ENCODE measurements at places on chromosomes 7 and 10.

GRCh38 chr7:27200761-27201579 is 1.1 kb upstream of the HOXA13 start:
- no peak for DNase-seq

GRCh38 chr7:94222516-94222915 is 172.2 kb upstream of the COL1A2 start:
- no peak for DNase-seq

DNA sequence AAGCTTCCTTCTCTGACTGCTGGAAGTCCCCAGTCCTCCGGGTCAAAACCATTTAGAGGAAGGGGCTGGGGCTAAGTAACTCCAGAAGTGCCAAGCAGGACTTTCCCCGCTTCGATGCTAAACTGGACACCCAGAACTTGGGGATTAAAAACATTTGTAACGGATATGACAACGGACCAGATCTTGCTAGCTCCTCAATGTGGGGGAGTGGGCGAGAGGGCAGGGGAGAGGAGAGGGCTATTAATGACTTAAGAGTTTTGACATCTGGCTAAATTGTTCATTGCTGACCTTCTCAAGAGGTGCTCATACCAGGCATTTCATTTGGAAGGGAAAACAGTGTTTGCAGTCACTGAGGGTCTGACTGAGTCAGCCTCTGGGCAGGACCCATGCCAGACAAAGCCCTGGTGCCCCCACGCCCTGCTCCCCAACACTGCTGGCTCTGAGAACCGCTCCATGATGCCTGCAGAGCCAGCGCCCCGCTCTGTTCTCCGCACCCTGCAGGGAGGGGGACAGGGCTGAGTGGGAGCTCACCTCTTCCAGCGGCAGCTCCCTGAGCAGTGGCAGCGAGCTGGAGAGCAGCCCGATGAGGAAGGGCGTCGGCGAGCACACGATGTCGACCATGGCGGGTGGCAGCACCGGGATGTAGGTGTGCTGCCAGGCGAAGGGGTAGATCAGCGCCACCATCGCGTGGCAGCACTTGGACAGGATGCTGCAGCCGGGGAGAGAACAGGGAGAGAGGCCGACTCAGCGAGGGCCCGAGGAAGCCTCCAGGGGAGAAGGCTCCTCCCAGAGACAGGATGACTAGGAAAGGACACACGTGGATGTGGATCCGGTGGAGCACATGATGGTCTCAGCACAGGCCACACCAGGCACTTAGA is 47.7 kb upstream of the MKRN1 start:
- DNase-seq: no peak

DNA sequence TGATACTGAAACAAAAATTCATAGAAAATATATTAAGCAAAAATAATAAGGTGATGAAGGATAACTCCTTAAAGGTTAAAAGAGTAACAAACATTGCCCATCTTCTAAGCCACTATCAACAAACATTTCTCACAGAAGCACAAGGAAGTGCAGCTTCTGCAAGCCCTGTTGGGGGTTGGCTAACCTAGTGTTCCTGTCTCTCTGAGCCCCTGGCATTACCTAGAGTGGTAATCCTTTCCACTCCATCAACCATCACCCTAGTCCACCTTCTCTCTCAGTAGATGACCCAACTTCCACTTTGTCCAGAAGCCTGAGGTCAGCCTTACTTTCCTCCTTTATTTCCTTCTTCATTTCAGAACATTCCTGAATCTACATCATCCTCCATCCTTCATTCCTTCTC is 59.7 kb downstream of the HIPK2 start:
- no peak for DNase-seq

DNA sequence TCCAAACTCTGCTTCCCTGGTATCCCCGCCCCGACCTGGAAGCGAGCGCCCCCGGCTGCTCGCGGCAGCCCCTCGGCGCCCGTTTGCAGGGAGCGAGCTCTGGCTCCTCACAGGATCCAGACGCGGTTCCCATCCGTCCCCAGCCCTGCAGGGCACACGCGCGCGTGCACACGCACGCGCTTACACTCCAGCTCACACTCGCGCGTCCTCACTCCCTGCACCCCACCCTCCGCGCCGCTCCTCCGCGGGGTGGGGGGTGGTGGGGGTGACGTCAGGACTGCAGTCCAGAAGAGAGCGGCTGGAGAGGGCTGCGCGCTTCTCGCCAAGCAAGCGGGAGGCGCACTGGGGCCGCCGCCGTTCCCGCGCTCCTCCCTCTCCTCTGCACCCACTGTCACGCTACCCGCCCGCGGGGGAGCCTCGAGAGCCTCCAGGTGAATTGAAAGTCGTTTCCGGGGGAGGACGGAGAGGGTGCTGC is 255.6 kb downstream of the OTUD1 start:
- DNase-seq: no peak

DNA sequence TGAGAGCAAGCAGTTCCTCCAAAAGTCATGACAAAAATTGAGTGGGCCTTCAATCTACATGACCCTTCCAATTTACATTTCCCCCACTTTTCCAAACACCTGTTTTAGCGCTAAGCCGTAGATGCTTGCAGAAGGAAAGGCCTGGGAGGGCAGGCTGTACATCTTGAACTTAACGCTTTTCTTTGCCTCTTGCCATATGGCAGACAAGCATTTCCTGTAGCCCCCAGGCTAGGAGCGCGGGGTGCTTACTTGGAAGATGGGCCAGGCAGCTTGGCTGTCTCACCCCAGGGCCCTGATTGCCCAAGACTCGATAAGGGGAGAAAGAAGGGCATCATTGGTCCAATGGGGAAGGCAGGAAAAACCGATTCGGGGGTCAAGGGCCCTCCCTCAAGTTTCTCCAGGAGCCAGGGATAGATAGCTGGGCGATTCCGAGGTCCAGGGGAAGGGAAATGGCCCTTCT is 1.8 kb downstream of the HOXA10 start:
- no peak for DNase-seq

GRCh38 chr10:50452603-50453002 is 171.2 kb downstream of the SGMS1 start:
- no peak for DNase-seq

GRCh38 chr7:112433289-112433688 is 17.0 kb upstream of the IFRD1 start:
- DNase-seq: no peak

DNA sequence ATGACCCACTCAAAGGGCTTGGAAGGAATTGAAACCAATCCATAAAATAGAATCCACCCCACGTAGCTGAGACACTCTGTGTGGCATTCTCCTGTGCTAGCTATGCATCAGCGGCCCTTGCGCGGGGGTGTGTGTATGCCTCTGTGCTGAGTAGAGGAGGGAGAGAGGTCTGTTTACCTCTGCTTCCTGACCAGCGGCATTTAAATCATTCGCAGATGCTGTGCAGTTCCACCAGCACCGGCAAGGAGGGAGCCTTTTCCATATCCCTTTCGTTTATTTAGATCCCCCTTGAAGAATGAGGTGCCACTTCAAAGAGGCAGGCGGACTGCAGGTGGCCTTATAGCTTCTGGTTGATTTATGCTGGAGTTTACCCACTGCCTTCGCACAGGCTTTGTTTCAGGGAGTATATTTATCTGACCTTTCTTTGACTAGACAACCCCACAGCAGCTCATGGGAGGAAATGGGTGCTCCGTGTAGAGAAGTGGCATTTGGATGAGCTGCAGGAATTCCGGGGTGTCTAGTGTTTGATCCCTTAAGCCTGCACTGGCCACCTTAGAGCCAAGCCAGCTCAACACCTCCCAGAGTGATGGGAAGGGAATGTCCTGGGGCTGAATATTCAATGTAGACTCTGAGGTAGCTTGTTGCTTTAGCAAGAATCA is 11.4 kb downstream of the C10orf53 start:
- DNase-seq: no peak

GRCh38 chr10:92011560-92012214 is 88.1 kb downstream of the BTAF1 start:
- no peak for DNase-seq

- DNase-seq: no peak
Observed at GRCh38 chr10:21141946-21142492, 244.9 kb upstream of the NEBL start.

GRCh38 chr10:44792119-44792775 is 118.9 kb upstream of the TMEM72 start:
- DNase-seq: no peak

DNA sequence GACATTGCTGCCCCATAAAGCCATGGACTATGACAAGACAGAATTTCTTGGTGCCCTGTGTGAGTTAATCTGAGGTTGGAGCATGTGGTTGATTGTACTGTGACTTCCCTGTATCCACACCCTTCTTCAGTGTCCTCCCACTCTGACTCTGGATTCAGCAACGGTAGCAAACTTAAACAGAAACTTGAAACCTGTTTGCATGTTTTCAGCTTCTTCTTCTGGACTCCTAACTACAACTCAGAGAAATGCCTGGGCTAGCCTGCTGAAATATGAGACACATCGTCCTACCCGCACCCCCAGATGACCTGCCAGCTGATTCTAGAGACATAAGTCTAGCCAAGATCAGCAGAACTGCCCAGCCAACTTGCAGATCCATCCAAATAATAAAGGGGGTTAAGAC is 78.4 kb downstream of the IPMK start:
- DNase-seq: no peak

DNA sequence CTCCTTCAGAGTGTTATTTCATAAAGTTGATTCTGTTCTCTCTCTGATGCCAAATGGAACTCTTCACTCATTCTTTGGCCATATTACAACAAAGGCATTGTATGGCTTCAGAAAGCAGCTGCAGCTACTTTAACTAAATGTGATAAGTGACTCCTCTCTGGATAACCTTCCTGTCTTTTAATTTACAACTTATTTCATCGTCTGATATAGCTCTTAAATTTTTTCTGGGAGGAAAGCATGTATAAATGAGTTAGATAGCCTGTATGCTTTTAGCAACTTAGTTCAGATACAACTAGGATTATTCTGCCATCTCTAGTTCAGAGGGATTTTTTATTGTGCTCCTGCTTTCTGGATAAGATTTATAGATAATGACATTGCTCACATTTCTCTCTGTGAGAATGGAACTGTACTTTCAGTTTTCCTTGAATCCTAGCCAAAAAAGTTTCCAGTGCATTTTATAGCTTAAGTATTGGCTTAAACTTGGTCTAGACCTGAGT is 57.5 kb downstream of the KLHDC10 start:
- DNase-seq: no peak

DNA sequence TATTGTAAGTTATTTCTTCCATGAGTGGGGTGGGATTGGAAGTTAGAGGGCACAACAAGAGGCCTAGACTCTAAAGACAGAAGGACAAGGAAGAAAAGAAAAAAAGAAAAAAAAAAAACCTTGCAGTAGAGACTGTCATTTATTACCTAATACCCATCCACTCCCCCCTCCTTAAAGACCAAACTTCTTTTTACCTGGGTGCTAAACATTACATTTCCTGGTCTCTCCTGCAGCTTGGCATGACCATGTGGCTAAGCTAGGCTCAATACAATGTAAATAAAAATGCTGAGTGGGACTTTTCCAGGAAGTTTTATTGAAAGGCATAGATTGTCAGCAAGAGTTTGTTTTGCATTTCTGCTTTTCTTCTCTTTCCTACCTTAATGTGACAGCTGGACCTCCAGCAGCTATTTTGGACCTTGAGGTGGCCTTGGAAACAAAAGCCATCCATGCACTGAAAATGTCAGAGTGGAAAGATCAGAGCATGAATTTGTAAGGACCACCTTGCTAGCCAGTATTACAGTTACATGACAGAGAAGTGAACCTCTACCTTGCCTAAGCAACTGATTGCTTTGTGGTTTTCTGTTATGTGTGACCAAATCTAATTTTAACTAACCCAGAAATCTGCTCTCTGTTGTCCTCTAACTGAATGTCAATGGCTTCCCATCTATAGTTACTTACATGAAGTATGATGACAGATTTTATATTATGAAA is 81.3 kb upstream of the SFMBT2 start:
- no peak for DNase-seq

DNA sequence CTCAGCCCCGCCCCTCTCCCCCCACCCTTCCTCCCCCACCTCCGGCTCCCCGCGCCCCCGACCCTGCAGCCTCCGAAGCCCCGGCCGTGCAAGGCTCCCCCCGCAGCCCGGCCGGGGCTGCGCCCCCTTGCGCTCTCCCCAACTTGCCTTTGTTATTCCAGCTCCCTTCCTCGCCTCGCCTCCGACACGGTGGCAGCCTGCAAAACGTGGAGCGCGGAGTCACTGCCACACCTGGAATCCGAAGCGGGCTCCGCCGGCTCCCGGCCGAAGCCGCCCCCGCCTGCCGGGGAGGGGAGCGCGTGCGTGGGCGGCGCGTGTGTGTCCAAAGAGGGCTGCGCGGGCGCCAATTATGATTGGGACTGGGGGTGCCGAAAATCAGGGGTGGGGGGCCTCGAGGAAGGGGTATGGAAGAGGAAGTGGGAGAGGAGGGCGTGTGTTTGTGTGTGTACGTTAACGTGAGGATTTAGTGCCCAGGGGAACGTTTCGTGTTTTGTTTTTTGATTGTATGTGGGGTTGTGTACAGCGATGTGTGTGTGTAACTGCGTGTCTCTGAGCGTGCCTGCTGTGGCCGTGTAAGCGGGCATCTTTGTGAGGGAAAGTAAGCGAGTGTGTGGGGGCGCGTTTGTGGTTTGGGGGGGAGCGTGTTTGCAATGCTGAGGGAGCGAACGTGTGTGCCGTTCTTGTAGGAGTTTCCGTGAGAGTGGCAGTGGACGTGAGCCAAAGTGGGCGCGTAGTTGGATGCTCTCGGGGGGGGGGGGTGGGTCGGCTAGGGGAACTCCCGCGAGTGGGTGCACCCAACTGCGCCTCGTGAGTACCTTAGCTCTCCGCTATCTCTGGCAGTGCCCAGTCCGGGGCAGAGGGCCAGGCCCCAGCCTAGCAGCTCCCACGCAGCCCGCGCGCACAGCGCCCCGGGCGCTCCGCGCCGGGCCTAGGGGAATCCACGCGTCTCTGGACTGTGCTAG is 1.2 kb upstream of the ZMIZ1 start:
- DNase-seq: peak; percentile 73

- no peak for DNase-seq
Observed at GRCh38 chr10:130354976-130355795, 219.0 kb downstream of the GLRX3 start.

DNA sequence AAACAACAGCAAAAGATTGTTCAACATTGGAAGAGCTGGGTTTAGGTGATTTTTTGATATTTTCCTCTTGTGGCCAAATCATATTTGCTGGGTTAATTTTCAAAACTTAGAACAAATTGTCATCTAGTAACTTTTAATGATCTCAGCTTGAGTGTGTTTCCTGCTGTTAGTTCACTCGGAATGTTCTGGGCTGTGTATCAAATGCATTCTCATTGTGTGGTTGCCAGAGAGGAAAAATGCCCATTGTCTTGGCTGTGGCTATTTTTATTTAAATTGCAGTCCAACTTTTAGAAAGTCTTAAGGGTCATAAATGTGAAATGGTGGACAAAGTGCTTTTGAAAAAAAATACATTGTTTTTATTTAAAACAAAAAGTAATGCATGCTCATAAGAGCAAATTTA is 542.0 kb downstream of the TNS3 start:
- DNase-seq: no peak

DNA sequence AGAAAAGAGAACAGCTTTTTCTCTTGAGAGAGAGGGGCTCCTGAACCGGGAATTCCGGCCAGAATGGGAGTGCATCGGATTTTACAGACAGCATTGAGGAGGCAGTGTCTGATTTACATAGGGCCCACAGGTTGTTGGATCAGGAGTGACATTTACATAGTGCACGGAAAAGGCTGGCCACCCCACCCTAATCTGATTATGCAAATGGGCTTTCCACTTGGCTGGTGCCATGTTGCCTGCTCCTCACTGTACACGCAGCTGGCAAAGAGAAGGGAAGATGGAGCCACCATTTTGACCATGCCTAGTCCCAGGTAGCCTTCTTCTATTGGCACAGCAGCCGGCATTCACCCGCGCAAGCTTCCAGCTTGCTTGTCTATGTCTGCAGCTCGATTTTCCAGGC is 77.5 kb upstream of the FAM171A1 start:
- DNase-seq: no peak
